ENCODE measurements at places on chromosomes 7 and 10.

DNA sequence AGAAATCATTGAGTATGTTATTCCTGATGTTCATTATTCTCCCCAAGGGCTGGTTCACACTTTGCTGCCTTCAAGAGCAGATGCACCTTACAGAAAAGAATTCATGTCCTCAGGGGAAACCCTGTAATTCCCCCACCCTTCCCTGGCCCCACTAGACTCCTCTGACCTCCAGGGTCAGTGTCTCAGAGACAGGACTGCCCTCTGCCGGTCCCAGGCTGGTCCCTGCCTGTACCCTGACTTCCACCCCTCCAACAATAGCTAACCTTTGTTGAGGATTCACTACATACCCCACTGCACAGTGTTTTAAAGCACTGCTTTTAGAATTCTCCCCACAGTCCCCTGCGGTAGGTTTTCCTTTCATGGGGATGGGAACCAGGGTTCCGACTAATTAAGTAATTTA, 4.4 kb upstream of the SEPHS1 start:
- no peak for DNase-seq

GRCh38 chr7:134311807-134312206, 4.9 kb downstream of the SLC35B4 start:
- DNase-seq = no peak

- no peak for DNase-seq
Observed at GRCh38 chr10:125096975-125097374, 63.4 kb downstream of the CTBP2 start.

DNA sequence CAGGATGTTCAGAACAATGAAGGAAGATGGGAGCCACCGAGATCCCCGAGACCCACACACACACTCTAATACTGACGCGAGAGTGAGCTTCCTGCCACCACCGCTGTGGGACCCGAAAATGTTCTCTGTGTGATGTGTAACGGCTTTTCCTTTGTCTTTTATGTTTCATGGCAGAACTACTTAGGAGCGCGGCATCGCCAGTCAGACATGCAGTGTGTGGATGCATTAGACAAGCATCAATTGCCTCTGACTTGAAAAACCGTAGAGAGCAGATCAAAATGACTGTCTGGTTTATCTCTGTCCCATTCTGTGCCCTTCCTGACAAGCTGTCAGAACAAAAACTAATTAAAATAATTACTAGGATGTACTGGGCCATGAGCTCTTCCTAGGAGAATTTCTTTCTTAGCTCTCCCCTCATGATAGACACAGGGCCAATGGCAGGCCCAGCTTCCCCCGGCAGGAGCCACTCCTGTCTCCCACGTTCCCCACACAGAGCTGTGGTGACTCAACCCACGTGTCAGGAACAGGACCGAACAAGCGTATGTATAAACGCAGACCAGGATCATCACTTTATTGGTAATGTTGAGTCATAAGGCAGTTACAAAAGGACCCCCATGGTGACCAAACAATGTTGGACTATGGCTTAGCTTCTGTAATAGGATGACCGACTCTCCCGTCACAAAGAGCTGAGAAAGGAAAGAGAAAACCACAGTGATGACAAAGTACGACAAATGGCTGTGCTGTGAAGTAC, 705.0 kb downstream of the PARD3 start:
- DNase-seq = no peak

GRCh38 chr7:3292694-3293093, 8.4 kb upstream of the SDK1 start:
- DNase-seq = no peak

DNA sequence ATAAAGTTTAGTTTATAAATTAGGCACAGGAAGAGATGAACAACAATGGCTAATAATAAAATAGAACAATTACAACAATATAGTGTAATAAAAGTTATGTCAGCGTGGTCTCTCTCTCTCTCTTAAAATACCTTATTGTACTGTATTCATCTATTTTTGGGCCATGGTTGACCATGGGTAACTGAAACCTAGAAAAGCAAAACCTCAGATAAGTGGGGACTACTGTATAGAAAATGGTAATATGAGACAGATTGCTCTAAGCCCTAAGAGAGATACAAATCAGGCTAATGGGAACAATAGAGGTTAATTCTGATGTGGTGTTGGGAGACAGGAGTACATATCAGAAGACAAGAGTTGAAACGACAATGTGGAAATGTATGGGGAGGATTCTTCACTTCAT, 86.2 kb downstream of the ZNF365 start:
- no peak for DNase-seq

- DNase-seq = no peak
Observed at GRCh38 chr10:72697716-72698115, 5.8 kb downstream of the MCU start.

DNA sequence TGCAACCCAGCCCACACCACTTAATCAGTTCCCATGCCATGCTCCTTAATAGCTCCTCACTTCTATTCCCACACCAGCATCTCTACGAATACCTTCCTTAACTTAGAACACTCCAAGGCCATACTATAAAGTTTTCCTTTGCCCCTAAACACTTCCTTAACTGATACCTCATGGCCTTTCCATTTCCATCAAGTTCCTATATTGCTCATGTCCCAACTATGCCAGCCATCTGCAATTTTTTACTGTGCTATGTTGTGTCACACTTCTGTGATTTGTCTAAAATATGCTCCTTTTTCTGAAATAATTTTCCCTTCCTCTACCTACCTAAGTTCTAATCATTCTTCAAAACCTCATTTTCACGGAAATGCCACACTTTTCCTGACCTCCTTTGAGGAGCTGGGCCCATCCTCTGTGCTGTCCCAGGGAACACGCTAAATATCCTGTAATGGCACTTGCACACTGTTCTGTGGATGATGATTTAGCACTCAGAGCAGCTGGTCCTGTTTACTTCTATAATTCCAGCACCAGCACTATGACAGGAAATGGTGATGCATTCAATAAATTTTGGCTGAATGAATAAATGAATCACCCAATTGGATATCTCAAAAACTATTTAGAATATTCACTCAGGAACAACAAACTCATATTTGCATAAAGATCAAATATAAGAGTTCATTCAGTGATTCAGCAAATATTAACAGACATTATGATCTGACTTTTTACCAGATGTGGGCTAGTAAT, 266.5 kb upstream of the HGF start:
- DNase-seq = no peak

DNA sequence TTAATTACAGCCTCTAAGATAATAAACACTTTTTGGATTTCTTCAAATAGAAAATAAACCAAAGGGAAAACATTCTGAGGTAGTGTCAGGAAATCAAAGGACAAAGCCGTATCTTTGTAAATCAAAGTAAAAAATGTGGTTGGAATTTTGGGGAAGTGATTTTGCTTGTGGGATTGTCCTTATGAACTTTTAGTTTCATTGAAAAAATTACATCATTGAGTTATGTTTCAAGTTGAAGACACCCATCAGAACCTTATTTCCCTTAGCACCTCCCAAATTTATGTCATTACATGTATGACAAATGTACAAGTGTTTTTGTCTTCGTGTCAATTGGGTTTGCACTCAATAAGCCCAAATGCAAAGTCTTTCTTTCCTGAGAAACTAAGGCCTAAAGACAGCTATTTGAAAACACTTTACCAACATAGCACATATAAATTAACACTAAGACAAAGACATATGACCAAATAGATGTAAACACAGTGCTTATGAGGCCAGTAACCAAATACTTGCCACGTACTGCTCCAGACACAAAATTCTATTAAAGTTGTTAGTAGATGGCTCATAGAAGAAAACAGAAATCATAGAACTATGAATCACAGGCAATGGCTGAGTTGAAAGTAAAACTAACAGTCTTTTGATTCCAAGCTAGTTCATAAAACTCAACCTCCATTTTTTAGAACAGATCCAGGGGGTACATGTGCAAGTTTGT, 26.9 kb upstream of the LAMB4 start:
- no peak for DNase-seq

- no peak for DNase-seq
Observed at GRCh38 chr10:115941361-115941771, 331.6 kb downstream of the GFRA1 start.

DNA sequence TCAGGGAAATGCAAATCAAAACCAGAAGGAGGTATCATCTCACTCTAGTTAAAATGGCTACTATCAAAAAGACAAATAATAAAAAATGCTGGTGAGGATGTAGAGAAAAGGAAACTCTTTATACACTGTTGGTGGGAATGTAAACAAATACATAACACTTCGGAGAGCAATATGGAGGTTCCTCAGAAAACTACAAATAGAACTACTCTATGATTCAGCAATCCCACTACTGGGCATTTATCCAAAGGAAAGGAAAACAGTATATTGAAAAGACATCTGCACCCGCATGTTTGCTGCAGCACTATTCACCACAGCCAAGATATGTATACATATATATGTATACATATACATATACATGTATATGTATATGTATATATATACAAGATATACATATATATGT, 94.2 kb downstream of the C10orf90 start:
- no peak for DNase-seq

GRCh38 chr7:77665161-77665560, 31.1 kb upstream of the RSBN1L start:
- no peak for DNase-seq

DNA sequence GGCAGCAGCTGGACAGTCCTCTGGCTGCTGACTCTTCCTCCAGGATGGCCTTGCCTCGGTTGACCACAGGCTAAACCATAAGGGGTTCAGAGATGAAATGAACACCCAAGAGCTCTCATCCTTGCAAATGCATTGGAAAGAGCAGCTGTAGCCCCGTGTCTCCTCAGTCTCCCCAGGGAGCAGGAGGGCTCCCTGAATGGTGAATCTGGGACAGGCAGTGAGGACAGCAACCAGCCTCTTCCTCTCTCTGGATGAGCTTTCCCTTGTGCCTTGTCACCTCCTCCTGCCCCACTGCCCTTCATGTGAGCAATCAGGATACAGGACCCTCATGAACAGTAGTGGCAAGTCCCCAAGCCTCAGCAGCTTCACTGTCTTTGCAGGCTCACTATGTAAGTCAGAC, 23.9 kb upstream of the GDF10 start:
- no peak for DNase-seq

DNA sequence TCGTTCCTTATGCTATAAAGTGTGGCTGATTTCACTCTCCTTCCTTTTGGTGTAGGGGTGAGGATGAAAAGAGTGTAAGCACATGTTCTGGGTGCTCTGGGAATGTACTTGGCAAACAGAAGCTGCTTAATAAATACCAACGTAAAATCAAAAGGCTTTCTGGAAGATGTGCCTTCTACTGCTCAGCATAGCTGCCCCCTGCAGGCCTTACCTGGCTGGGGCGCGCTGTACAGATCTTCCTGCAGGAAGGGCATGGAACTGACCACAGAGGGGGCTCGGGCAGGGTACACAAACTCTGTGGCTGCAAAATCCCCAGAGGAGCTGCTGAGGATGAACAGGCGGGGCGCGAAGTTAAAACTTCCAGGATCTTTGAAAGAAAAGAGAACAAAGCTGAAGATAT, 169.4 kb downstream of the SVIL start:
- DNase-seq = no peak

GRCh38 chr10:61943674-61944378, 42.3 kb downstream of the ARID5B start:
- DNase-seq = no peak

DNA sequence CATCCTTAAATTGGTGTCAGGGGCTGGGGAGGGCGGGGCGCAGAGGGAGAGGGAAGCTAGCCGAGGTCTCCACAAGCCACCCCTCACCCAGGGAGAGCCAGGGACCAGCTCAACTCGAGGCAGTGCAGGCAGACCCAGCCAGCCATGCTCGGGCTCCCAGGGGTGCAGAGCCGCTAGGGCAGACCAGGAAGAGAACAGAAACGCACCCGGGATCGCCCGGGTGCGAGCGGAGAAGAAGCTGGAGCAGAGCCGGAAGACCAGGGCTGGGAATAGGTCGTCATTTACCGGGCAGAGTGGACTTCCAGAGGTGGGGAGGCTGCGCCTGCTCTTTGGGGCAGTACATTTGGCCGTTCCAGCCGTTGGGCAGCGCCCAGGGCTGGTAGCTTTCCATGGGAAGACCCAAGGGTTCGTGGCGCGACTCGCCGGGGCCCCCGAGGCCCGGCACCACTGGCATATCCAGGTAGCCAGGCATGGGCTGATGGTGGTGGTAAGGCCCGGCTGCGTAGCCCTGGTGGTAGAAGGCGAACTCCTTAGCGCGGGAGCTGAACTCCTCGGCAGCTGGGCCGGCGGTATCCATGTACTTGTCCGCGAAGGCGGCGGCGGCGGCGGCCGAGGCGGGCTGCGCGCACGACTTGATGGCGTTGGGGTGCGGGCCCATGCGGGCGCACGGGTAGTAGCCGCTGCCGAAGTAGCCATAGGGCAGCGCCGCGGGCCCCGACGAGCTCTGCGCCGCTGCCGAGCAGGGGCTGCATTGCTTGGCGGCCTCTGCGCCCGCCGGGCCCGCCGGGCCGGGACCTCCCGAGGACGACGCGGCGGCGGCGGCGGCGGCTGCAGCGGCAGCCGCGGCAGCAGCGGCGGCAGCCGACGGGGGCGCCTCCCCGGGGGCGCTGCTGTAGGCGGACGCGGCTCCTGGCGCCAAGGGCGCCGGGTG, 755 bp downstream of the HOXA13 start:
- DNase-seq = no peak

DNA sequence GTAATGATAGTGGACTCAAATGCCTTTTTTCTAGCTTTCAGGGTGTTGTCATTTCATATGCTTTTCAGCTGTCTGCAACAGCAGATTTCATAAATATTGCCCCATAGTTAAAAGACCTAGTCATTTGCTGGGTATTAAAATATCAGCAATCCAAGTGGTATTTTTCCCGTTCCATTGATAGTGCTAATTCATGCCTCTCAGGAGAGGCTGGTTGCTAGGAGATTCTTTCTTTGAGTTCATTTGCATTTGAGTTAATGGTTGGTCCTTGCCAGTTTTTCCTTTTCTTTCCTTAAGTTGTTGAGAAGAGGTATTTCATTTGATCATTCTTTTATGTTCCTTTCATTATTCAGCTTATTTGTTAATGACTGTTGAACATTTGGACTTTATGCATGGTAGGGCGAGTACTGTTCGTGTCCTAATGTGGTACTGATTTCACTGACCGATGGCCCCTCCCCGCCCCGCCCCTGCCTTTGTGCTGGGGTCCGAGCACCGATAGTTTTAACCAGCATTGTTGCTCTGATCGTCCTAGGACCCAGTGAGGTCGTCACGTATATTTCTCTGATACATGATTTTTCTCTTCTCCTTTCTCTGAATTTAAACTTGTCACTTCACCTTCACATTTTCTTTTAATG, 128.6 kb downstream of the CCNY start:
- DNase-seq = no peak

- no peak for DNase-seq
Observed at GRCh38 chr10:3512263-3512662, 272.7 kb downstream of the KLF6 start.

All from NCI-H1092 treated with DMSO at 0.1 percent for 48 hours (cell line).